Suppressor macrophage treated with lipopolysaccharide for 1 hour (primary cell): ENCODE measurements at places on chromosomes 16 and 17.

DNA sequence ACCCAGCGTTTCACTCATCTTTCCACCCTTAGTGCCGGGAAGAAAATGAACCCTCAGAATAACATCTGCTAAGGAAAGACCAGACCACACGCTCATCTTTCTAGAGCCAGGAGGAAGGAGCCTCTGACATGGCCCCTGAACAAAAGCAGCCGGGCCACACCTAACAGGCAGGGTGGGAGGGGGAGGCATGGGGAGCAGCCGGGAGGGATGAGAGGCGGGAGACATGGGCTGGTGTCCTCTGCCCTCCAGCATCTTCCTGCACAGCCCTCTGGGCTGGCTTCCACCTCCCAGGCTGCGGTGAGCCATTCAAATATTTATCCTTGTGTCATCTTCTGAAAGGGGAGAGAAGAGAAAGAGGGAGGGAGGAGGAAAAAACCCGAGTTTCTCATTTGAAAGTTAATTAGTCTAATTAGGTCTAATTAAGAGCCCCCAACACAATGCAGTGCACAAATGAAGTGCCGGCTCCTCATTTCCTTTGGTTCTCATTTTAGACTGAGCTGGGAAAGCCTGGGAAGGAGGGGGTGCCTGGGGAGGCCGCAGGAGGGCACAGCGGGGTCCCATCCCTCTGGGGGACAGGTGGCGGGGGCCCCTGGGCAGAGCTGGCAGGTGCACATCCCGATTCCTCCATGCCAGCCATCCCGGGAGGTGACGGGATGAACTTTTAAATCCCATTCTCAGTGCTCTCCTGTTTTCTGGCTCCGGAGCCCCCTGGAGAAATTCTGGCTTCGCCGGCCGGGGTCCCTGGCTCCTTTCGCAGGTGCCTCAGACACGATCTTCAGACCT is 90.5 kb downstream of the ENGASE start:
- DNase-seq, result no peak

GRCh38 chr16:4214215-4214621 is 27.7 kb downstream of the SRL start:
- DNase-seq, result peak; percentile 53

- peak; percentile 76 for DNase-seq
Measured at GRCh38 chr17:7014995-7015958, 2.9 kb downstream of the RNASEK start.

DNA sequence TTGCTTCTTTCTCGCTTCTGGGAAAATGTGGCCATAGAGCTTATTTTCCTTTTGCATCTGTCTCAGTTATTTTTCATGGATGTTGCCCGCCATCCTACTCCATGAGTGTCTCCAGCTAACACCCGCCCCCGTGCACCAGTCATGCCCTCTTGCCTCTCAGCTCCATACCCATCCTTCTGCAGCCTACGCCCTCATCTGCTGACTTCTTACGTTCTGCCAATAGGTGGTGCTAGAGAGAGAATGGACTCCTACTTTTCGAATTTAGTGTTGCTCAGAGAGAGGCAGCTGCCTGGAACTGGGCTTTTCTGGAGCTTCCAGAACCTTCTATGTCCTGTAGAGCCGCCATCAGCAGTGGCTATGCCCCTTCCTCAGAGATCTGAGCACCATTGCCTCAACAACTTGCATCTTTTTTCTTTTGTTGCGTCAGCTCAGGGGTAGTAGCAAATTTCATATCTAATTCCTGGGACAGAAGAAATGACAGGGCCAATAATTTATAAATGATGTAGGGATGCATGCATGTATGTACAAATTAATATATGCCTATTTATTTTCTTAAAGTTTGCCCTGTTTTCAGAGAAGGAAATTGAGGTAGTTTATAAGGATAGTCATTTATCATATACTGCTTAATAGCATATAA is 119.7 kb upstream of the MYOCD start:
- peak; percentile 47 for DNase-seq

DNA sequence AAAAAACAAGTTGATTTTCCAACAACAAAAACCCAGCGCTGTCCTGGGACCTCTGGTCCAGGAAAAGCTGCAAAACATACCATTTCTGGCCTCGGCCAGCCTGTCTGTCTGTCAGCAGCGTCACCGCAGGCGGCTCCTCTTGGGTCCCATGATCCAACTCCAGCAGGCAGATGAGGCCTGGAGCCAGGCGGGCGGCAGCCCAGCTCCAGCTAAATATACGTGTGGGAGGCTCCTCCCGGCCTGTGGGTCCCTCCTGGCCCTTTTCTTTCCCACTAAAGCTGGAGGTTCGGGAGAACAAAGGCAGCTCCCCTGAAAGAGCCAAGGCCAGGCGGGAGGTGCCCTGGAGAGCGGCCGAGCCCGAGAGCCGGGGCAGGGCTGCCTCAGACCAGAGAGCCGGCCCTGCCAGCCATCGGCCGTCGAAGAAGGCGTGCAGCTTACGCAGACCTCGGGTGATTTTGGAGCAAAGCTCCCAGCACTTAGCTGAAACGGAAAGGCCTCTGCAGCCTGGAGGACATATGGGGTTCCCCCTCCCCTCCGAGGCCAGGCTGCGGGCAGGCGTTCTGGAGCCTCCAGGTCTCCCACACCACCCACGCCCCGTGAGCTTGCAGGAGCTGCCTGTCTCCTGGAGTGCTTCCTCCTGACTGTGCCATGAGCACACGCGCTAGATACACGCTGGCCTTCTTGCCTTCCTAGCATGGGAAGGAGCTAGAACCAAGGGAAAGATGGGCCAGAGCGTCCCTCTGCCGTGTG is 19.9 kb upstream of the JPH3 start:
- no peak for DNase-seq

DNA sequence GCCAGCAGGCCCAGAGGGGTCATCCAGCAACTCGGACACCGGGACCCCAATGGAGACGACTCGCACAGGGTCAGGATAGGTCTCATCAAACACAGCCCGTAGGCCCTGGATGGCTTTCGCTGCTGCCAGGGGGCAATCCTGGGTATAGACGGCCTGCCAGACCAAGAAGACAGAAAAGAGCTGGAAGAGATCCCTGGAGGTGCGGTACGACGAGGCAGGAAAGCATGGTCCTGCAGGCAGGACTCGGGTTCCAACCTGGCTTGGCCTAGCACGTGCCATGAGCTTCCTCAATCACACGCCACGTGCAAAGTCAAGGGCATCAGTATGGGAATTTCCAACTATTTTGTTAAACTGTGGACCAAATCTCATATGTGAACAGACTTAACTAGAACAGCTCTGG is 6.3 kb upstream of the EXOSC6 start:
- no peak for DNase-seq

DNA sequence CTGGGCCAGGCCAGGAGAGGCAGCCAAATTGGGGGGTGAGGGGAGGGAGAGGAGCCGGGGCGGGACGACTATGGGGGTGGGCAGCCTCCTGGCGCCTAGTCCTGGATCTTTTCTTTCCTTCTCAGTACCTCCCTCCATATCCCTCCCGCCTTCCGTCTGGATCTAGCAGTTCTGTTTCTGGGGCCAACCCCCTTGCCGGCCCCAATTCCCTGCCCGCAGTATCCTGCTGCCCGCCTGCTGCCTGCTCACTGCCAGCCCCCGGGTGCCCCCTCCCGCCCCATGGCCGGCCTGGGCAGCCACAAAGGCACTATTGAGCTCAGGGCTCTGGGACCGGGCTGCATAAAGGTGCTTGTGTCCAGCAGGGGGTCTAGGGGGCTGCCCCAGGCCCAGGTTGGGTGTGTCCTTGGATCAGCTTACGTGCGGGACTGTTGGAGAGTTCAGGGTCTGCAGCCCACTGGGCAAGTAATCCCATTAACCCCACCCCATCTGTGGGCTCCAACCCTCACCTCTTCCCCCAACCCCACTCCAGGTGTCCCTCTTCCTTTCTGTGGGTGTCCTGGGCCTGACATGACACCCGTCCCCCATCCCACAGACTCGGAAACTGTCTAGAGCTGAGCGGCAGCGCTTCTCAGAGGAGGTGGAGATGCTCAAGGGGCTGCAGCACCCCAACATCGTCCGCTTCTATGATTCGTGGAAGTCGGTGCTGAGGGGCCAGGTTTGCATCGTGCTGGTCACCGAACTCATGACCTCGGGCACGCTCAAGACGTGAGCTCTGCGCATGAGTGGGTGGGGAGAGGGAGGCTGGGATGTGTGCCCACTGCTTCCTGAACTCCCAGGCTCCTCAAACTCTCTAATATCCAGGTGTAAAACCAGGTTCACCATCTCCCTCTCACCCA is 2.0 kb downstream of the WNK4 start:
- no peak for DNase-seq

DNA sequence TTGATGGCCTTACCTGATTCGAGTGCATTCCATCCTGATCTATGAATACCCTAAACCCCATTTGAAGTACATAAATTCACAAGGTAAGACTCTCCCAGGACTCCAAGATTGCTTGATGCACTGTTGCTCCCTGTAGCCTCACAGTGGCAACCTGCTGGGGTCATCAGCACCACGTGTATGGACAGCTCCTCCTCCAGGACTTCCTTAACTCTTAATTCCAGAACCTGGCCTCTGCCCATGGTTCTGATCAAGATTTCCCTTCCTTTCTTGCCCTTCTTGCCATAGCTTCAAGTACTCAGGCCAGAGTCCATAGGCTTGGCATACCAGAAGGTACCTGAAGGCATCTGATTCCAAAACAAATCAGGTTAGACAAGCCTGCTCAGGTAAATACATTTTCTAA is 34.0 kb upstream of the NLK start:
- DNase-seq, result peak; percentile 26

- no peak for DNase-seq
Measured at GRCh38 chr16:79132701-79133100, 467.8 kb downstream of the MAF start.

- no peak for DNase-seq
Measured at GRCh38 chr16:2519711-2520080, 475 bp upstream of the AMDHD2 start.

DNA sequence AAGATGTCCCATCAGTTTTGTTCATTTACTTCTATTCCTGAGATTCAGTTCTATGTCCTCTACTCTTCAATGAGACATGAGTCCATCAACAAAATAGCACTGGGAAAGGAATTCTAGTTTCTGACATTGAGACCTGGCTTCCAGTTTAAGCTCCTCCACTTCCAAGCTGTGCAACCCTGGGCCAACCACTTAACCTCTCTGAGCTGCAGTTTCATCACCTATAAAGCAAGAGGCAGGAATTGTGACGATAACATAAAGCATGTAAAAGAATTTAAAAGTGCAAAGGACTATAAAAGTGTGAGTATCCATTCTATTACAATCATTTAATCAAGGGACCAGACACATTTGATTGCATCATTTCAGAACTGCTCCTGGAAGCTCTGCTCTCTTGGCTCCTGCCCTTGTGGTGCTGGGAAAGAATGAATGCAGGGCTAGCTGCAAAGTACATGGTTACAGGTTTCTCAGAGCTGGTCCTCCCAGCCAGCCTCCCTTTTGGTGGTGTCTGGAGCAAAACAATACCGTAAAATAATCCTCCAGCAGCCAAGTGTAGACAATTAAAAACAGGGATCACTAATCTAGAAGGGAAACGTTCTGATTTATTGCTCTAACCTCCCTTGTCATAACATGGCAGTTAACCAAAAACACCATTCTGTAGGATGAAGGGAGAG is 113.9 kb downstream of the VPS53 start:
- DNase-seq, result peak; percentile 11

GRCh38 chr16:25371342-25371741 is 113.7 kb upstream of the ZKSCAN2 start:
- DNase-seq, result no peak

- DNase-seq, result no peak
Measured at GRCh38 chr17:38606646-38607611, 1.2 kb upstream of the SRCIN1 start.

- no peak for DNase-seq
Measured at GRCh38 chr17:65604070-65604469, 42.6 kb upstream of the AXIN2 start.

DNA sequence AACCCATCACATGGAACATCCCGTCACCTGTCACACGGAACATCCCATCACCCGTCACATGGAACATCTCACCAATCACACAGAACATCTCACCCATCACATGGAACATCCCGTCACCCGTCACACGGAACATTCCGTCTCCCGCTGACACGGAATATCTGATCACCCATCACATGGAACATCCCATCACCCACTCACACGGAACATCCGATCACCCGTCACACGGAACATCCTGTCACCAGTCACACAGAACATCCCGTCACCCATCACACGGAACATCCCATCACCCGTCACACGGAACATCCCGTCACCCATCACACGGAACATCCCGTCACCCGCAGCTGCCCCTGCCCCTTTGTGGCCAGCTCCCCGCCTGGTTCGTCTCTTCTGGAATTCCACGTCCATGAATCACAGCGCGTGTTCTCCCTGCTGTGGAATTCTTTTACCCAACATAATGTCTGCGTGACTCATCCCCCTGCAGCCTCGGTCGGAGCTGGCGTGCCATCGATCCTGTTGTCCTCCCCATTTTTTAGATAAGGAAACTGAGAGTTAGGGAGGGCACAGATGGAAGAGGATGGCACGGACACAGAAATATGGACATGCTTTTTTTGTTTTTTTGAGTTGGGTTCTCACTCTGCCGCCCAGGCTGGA is 5.6 kb downstream of the CPNE7 start:
- no peak for DNase-seq

- no peak for DNase-seq
Measured at GRCh38 chr17:83008526-83008925, 70.9 kb upstream of the METRNL start.

DNA sequence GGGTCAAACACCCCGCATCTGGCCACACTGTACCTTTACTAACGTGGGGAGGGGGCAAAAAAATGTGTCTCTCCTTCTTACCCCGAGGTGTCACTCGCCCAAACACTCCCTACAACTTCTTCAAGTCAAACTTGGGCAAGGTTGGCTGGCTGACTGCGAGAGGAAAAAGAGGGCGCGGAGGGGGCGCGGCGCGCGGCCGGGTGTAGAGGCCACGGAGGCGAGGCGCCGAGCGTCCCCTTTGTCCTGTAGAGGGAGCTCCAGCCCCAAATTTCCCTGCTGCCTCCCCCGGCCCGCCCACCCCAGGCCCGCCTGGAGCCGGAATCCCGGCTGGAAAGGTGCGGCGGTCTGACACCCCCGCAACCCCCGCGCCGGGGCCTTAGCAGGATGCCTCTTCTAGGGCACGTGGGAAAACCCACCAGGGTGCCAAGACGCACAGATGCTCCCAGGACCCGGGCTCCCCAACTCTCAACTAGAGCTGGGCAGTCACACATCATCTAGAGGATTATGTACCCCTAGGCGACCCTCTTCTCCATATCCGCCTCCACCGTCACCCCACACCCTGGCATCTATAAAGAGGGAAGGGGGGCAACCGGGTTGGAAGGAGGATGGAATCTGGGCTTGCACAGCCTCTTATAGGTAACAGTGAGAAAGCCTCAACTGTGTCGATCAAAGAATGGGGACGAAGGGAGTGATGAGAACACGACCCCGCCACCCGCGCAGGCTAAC is 4.2 kb downstream of the IRX3 start:
- peak; percentile 75 for DNase-seq
